ENCODE measurements at places on chromosomes 4 and X.

GRCh38 chr4:152677117-152677516 lies 2.7 kb downstream of the TMEM154 start:
- no peak for DNase-seq

DNA sequence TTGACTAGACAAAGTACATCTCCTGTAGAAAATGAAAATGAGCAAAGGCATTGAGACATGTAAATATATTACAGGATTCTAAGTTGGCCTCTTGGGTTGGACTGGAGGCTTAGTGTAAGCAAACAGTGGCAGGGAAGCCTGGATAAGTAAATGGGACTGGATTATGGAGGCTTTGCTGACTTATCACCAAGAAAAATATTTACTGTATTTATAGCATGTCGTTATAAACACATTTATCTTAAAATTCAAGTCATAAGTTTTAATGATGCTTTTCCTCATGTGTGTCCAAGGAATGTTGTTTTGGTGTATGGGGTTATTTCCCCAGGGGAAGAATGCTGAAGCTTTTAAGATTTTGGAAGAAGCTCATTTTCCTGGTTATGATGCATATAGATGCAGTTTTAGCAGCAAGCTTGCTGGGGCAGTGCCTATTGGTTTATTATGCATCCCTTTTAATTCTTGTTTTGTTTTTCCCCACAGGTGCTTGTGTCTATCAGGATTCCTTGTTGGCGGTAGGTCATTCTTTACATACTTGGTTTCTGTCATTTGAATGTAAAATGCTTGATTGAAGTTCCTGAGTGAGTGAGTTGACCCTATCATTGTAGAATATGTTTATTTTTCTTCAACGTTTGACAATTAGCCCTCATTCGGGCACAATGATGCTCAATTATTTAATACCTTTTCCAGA lies 8.5 kb downstream of the FRAS1 start:
- no peak for DNase-seq

DNA sequence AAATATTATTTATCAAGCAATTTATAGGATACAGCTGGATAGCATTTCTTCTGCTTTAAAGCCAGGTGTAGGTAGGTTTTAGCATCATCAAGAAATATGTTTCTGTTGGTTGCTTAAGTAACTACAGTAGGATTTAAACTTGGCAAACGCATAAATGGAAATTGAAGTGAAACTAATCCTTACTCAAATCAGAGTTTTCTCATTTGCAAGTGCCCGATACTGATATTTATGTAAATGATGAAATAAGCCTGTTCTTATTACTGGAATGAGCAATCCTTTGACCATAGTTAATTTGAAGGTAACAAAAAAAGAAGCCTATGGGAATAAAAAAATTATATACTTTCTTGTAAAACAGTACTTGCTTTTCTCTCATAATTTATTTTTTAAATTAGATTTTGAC lies 23.2 kb upstream of the PIGA start:
- no peak for DNase-seq

- no peak for DNase-seq
Observed at GRCh38 chrX:154371789-154372300, 2.6 kb downstream of the FLNA start.

DNA sequence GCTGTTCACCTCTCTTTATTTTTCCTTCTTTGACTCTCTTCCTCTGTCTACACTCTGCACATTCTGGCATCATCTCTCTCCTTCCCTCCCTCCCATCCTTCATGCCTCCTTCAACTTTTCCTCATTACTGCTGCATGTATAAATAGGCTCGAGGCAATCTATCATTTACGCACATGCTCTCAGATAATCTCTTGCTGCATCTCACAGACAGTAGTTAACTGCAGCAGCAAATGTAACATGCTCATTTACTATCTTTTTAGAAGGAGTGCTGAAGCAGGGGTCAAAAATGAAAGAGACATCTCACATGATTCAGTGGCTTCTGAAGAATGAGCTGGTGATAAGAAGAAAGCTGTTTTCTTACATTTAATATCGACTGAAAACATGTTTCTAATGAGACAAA lies 127.7 kb downstream of the RASL11B start:
- DNase-seq: no peak

DNA sequence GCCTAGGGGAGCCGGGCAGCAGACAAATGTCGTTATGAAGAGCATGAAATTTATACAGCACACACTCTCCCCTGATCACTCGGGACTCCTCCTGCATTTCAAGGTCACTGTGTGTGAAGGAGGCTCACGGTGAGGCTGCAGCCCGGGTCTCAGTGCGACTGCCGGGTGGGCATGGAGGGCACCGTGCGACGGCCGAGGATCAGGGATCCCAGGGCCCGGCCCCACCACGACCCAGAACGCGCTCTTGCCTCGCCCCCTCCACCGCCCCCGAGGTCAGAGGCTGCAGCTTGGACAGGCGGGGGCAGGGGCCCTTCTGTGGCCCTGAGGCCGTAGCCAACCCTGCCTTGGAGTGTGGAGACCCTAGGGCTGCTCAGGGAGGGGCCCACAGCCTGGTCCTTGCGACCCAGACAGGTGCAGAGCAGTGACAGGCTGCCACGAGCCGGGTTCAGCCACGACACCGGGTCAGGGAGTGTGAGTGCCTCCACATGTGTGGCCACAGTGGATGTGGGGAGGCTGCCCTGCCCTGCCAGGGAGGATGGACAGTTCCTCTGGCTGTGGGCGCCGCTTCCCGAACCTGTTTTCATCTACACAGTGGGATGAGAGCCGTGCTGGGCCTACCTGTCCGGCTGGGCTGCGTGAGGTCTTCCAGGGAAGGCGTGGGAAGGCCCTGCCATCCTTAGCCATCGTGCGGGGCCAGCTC lies 89.3 kb upstream of the NKX1-1 start:
- no peak for DNase-seq

- DNase-seq: no peak
Observed at GRCh38 chrX:66046612-66047235, 6.8 kb upstream of the VSIG4 start.

DNA sequence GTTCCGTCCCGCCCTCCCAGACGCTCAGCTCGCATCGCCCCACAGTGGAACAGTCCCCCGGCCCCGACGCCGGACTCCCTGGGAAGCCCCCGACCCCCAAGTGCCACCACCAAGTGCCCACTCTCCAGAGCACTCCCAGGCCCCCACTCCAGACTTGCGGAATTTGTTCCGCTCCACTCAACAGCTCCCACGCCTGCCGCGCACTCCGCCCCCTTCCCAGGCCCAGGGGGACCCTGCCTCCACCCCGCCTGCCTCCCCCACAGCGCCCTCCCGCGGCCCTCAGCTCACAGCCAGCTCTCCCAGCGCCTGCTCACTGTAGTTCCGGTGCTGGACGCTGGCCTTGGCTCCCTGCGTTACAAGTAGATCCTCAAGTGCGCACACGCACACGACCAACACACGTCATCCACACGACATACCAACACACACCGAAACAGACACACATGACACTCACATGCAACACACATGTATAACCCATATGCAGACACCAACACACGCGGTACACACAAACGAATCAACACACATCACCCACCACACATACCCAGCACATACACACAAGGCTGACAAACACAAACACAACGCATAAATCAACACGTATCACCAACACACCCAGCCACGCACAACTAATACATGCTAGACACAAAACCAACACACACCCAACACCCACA lies 8.0 kb downstream of the MSX1 start:
- DNase-seq: peak; percentile 36
